Stimulated activated CD4-positive, alpha-beta T cell treated with anti-CD3 and anti-CD28 coated beads, Interleukin-1b, Interleukin-23, amount 100 ng/mL, for 1 hour (primary cell): ENCODE measurements at places on chromosomes 12 and 14.

DNA sequence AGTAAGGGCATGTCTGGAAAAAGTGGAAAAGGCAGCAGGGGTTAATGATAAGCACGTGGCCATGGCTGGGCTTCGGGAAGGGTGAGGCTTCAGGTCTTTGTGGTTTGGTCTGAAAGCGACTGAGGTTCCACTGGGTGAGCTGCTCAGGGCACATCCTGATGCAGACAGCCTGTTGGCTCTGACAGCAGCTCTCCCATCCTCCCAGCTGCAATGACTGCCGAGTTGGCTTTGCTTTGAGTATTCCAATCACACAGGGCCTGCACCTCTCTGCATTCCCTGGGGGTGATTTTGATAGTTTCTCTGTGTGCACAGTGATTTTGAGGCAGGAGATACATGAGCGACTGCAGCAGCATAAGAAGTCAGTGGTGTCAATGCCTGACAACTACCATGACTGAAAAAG is 390.7 kb downstream of the APAF1 start:
- DNase-seq, result no peak

- DNase-seq, result no peak
Observed at GRCh38 chr14:32339188-32339587, 10.1 kb downstream of the AKAP6 start.

GRCh38 chr12:75650595-75651341 is 139.4 kb upstream of the KRR1 start:
- DNase-seq, result no peak

DNA sequence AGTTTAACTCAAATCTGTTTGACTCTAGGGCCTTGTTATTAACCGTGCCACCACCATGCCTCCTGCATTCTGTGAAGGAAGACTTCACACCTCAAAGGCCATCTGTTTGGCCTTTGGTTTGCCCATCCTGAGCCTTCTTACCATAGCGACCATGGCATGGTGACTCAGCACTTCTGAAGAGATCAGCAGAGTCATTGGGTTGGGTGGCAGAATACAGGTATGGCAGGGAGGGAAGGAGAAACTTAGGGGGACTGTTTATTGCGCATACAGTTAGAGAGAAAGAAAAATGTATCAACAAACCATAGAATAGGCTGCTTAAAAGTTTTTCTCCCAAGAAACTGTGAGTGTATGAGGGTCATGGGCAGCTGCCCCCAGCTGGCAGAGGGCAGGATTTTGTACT is 49.2 kb downstream of the DAD1 start:
- DNase-seq, result no peak

DNA sequence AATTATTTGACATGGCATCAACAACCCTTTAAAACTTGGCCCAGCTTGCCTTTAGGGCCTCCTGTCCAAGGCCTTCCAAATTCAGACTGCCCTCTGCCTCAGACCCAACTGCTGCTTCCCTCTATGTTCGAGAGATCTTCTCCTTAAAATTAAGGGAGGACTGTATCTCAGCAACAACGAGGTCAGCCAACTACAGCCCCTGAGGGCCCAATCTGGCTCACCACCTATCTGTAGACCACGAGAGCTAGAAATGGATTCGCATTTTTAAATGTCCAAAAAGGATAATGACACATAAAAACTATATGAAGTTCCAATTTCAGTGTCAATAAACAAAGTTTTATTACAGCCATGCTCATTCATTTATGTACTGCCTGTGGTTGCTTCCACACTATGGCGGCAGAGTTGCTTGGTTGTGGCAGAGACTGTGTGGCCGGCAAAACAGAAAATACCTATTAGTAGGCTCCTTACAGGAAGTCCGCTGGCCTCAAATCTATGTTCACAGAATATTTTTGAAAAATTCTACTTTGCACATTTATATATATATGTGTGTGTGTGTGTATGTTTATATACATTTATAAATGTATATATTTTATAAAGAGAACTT is 1026.9 kb downstream of the BCL11B start:
- no peak for DNase-seq

DNA sequence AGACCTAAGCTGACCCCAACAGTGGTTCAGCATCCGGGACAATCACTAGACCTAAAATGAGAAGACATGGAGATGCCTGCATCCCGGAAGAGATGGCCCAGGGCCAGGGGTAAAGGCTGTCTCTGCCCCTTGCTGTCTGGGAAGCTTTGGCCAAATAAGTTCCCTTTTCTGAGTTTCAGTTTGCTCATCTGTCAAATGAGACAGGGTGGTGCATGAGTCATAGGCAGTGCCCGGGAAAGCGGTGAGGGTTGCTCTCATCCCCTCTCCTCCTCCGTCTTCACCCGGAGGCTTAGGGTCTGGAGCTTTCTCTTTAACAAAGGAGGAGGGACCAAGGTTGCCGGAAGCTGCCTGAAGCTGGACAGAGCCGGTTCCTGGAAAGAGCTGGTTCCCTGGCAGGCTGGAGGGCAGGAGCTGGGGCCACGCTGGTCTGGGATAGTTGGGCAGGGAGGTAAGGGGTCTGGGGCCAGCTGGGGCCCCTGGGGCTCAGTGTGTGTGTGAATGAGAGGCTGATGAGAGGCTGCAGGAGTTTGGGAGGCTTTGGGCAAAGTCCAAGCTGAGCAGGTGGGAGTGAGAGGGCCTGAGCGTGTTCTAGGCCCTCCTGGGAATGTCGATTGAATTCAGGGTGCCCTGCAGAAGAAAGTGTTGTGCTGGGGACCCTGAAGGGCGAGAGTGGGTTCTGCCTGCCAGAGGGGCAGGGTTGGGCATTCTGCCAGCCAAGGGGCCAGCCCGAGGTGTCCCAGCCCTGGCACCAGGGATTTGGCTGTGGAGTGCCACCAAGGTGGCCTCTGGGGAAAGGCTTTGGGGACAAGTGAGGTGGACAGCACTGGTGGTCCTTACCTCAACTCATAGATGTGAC is at the start of gene SDSL:
Gene SDSL, plus strand, starts transcription at position 351 of the 856 bp plus-strand sequence. CDS start 5,603 bp downstream, outside the sequence.
- DNase-seq, result no peak

DNA sequence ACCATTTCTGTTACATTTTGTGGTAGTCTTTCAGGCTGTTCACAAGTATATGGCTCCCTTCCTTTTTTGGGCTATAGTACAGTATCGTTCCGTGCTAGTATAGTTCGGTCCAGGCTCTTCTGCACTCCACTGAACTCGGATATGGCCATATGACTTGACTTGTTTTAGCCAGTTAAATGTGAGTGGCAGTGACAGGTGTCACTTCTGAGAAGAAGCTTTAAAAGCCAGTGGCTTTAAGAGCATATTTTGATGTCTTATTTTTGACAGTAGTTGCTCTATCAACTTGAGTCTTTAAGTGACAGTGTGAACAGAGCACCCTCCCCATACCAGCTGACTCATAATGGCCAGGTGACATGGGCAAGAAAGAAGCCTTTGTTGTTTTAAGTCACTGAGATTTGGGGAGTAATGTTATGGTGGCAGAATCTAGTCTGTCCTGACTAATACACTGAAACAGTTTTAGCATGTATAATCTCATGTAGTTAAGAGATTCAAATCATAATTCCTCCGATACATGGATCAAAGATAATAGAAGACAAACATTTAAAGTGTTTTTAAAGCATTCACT is 64.6 kb downstream of the ANO4 start:
- no peak for DNase-seq

DNA sequence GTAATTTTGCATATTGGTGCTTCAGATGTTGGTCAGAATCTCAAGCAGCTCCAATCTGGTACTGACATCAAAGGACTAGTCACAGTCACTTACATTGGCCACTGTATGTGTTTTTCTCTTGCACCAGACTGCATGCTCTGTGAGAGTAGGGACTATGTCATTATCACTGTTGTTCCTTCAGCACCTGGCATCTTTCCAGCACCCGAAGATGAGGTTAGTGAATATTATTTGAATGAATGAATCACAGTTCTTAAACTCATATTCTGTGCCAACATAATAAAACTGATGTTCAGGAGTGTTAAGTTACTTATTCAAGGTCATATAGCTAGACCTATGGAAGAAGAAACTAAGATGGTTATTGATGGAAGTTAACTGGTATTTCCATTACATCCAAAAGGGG is 204.5 kb upstream of the TBX3 start:
- DNase-seq, result no peak

DNA sequence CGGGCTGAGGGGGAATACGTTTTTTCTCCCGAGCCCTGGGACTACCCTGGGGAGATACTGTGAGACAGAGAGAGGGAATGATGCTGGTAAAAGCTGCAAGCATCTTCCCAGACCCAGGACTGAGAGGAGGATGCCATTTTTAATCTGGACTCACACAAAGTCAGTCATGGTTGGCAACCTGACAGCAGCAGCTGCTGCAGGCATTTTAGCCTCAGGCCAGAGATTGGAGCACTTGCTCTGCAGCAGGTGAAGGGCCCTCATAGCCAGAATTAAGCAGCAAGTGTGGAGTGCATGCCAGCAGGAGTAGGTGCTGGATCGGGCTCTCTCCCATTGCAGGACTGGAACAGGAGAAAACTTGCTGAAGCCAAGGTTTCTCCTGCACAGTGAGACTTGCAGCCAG is 361.1 kb upstream of the CLEC14A start:
- no peak for DNase-seq

- DNase-seq, result no peak
Observed at GRCh38 chr12:6428326-6428725, 16.4 kb upstream of the CD27 start.

GRCh38 chr12:103791350-103791920 is 49.6 kb downstream of the NT5DC3 start:
- no peak for DNase-seq

DNA sequence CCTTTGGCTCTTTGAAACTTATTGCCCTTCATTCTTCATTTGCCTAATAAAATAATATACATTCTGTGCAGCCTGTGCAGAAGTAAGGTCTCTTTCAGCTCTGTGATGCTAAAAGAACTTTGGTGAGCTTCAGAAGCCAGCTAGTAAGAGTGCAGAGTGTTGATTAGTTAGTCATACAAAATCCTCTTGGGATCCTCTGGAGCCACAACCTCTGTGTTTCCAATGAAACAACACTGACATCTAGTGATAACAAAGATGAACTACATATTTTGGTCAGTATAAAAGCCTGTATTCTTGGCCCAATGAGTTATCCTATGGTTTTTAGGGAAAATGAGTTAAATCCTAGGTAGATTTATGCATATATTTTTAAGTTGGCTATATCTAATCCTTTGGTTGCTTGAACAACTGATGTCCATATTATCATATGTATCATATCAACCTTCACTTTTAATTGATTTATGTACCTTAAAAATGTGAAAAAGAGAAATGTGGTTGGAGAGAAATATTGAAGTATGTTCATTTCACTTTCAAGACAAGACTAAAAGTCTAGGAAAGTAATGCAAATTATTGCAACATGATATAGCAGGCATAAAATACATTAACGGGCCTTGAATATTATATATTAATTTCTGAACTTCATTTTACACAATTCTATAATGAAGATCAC is 158.4 kb downstream of the KLHL28 start:
- no peak for DNase-seq

DNA sequence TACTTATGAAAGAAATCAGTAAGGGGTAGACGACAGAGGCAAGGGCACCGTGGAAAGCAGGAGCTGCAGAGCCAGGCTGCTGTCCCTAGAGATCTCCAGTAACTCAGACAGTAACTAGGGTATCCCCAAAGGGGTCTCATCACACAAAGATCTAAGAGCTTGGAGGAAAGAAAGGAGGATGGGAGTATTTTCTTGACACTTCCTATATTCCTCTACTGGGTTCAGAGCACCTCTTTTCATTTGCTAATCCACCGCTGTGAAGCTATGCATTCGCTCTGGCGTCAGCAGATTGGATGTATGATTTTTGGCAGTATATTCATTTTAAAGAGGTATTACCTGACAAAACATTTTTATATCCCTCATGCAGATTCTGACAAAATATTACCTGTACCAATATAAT is 12.6 kb downstream of the USP44 start:
- no peak for DNase-seq

DNA sequence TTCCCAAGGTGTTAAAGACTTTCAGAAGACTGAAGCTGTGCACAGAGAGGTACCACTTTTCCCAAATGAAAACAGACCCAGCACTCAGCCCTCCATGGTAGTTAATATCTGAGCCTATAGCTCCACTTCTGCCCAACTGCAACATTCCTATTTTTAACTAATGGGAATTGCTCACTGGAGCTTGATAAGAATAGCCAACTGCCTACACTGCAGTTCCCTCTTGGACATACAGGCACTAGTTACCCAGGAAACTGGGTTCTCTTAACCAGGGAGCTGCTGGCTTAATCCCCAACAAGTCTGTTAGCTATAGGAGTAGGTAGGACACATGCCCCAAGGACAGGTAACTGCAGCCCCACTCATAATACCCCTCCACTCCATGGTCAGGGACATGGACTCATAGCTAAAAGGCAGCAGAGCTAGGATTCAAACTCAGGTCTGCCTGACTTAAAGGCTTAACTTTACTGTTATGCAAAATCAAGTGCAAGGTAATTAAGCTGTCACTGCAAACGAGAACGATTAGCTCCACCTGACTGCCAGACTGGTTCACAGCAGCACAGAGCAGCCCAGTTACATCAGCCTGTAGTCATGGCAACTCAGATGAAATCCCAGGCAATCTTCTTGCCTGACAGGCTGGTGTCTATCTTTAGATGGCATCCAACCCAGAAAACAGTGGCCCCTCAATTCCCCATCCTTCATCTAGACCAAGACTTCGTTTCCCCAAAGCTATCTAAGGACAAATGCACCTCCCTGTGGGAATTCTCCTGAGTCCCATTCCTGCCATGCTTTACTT is 77.1 kb upstream of the ACTN1 start:
- no peak for DNase-seq

GRCh38 chr14:49505041-49505766 is 81.0 kb downstream of the RPS29 start:
- DNase-seq, result no peak

DNA sequence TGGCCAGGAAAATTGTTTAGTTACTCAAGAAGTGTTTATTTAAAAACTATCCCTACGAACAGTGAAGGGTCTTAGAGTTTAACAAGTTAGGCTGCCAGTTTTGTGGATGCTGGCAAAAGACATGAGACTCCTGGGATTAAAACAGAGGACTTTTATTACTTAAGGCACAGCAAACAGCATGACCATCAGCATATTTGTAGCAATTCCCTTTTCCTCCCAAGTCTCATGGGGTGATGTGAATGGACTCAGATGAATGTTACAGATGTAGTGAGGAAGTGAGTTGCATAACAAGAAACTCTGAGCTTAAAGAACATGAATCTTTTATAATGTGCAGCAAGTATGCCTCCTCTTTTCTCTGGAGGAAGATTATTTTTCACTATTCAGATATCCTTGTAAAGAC is 695.8 kb downstream of the RPS29 start:
- DNase-seq, result no peak

DNA sequence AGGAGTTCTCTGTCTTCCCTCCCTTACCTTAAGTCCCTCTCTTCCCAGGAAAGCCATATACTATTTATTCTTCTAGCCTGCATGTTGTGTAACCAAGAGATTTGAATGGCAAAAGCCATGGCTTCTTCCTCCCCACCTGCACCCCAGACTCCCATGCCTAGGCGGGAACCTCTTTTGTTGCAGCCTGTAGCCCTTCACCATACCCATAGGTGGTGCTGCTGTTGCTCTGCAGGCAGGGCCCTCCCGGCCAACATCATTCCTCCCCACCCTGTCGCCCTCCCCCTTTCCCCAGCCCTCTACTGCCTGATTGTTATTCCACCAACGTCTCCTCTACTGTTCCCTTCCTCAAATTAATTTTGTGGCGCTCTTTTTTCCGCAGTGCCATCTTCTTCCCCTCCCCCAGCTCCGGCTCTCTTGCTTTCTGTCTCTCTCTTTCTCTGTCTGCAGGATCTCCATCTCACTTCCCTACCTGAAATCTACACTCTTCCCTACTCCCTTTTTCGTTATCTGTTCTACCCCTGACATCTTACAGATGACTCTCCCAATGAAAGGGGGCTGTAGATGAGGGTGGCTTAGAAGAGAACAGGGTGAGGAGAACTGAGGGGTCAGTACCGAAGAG is 13.8 kb downstream of the NGDN start:
- DNase-seq, result no peak

- DNase-seq, result no peak
Observed at GRCh38 chr14:56341766-56342493, 223.7 kb downstream of the PELI2 start.
